Activated CD8-positive, alpha-beta memory T cell treated with anti-CD3 and anti-CD28 coated beads, Interleukin-2, amount 10 ng/mL, durations not matched to agents 7 days and 5 days (primary cell): ENCODE measurements at places on chromosomes 7 and 10. TPM values are rescaled to one million over a fixed set of nuclear protein-coding genes. Genes with fewer than 3 reads are reported as not detected.

CPA4 gene
- total RNA-seq = not detected

- peaks cover 69% of the 10 kb centered on the region for H3K27me3 ChIP-seq
- no peak for DNase-seq
- H3K27ac ChIP-seq = no peak overlapping the region
- H3K4me1 ChIP-seq = peaks cover 6% of the 10 kb centered on the region
- H3K4me3 ChIP-seq = peak overlapping the region; percentile 37
- no peaks in the 10 kb centered on the region for H3K36me3 ChIP-seq
Observed at GRCh38 chr7:3301831-3302618, 973 bp downstream of the SDK1 start.

LMOD2 gene
- total RNA-seq = not detected

GRCh38 chr7:917255-918117 lies 37.0 kb downstream of the ADAP1 start:
- H3K36me3 ChIP-seq = peaks cover 1% of the 10 kb centered on the region
- H3K27me3 ChIP-seq = peaks cover 7% of the 10 kb centered on the region
- no peak overlapping the region for H3K27ac ChIP-seq
- DNase-seq = no peak

GRCh38 chr7:150404172-150404804 lies 25.2 kb downstream of the ZNF775 start:
- peak overlapping the region; percentile 88 for H3K27ac ChIP-seq
- peaks cover 12% of the 10 kb centered on the region for H3K36me3 ChIP-seq

DNA sequence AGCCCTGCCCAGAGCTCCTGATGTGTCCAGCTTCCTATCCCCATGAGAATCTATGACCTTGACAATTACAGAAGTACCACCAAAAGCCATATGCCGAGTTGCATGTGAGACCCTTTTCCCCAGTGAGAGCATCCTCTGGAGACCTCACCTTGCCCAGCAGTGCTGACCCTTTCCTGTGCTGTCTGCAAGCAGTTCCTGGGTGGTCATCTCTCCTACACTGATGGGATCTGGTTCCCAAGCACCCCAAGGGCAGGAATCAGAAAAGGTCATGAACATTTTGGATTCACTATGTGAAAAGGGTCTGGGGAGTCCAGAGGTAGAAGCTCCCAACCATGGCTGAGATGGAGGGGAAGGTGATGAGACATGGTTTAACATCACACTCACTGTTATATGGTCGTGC lies 18.2 kb downstream of the SFTPD start:
- DNase-seq = no peak
- peaks cover 41% of the 10 kb centered on the region for H3K27me3 ChIP-seq
- no peak overlapping the region for H3K4me3 ChIP-seq
- H3K27ac ChIP-seq = no peak overlapping the region
- H3K4me1 ChIP-seq = no peaks in the 10 kb centered on the region
- H3K36me3 ChIP-seq = no peaks in the 10 kb centered on the region

DNA sequence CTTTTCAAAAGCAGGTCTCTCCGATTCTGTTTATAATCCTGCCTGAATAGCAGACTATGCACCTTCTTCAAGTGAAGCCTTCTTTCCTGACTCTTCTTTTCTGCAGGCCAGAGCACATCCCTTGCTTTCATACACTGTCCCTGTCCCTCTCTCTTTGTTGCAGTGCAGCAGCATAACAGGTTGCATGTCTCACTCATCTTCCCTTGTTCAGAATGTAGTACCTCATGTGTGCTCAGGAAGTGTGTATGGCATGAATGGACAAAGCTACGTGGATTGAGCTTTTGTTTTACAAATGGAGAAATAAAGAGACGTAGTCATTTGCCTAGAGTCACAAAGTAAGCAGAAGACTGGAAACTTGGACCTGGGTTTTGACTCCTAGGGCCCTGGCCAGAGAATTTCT lies 68.0 kb downstream of the PTPRZ1 start:
- no peaks in the 10 kb centered on the region for H3K27me3 ChIP-seq
- no peak for DNase-seq
- no peak overlapping the region for H3K27ac ChIP-seq
- H3K4me3 ChIP-seq = no peak overlapping the region
- H3K4me1 ChIP-seq = no peaks in the 10 kb centered on the region

GRCh38 chr10:132684164-132684891 lies 101.6 kb downstream of the NKX6-2 start:
- no peaks in the 10 kb centered on the region for H3K36me3 ChIP-seq
- H3K4me3 ChIP-seq = no peak overlapping the region
- peaks cover 15% of the 10 kb centered on the region for H3K4me1 ChIP-seq
- no peaks in the 10 kb centered on the region for H3K27me3 ChIP-seq
- H3K27ac ChIP-seq = no peak overlapping the region

DNA sequence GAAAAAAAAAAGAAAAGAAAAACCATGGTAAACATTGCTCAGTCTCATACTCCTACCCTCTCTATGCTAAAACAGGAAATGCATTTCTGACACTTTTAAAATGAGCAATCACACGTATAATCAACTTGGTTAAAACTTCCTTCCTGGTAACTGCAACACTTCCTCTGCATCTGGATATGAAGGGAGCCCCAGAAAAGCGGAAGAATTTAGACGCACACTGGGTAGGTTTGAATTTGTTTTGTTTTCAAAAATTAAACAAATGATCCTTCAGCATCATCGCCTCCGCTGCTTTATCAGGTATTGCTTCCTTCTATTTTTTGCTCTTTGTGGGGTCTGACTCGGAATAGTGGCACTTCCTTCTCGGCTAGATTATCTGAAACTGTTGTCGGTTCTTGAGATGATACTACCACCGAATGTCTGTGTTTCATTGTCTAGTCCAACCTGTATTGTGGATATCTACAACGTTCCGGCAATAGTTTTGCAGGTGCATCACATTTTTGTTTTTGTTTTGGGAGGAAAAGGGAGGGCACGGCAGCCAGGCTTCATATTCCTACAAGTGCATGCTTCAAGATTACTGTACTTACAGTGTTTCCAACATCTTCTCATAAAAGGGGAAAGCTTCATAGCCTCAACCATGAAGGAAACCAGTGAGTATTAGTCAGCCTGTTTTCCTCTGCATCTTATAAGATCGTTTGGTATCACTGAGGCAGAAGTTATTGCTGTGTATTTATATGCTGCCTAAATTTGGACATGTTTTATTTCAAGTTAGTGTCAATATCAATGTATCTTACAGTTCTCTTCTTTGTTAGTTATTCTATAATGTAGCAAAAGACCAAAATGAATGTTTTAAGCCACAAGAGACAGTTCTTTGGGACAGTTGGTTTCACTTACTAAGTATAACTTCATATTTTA lies at the start of gene PIK3CG:
PIK3CG (plus strand) TSS at position 153 of the 912 bp plus-strand sequence. CDS start 2,280 bp downstream, outside the sequence.
- H3K4me3 ChIP-seq = peak within 1 kb of the TSS; percentile 91
- peak within 1 kb of the TSS; percentile 86 for H3K27ac ChIP-seq
- H3K36me3 ChIP-seq = peaks cover 40% of the 10 kb centered on the region
- H3K27me3 ChIP-seq = no peaks in the 10 kb centered on the region

CCDC201 gene
- not detected for total RNA-seq

DNA sequence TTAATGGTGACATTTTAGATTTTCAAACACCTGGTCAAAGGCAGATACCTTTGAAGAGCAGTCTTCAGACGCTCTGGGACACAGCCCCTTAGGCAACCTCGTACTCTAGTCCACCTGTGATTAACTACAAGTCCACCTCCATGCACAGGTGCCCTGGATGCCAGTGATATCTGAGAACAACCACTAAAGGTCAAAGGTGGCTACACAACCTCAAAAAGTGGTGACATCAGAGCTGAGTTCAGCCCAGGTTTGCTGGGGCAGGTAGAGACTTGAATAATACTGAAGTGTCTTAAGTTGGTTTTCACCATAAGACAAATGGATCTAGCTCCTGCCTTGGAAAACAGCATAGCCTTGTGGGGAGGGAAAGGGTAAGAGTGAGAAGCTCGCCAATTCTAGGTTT lies 143.4 kb upstream of the ADO start:
- DNase-seq = no peak
- H3K27me3 ChIP-seq = peaks cover 7% of the 10 kb centered on the region
- H3K36me3 ChIP-seq = peaks cover 2% of the 10 kb centered on the region
- no peaks in the 10 kb centered on the region for H3K4me1 ChIP-seq
- H3K27ac ChIP-seq = no peak overlapping the region

PNLIPRP3 gene
- total RNA-seq = not detected

DNA sequence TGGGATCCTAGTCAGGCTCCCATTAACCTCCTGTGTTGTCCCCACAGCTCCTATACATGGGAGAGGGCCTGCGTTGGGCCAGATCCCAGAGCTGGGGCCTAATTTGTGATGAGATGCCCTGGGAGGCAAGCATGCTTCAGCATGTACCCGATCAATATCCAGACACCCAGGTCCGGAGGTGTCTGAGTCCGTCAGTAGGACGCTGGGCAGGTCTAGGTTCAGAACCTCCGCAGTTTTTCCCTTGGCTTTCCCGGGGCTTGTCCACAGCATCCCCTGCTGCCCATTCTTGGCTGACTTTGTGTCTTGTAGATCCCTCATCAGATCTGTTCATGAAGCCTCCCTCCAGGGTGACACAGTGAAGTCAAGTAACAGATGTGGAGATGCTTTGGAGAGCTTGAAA lies 32.7 kb upstream of the RBAK start:
- H3K27me3 ChIP-seq = no peaks in the 10 kb centered on the region
- DNase-seq = no peak
- no peak overlapping the region for H3K4me3 ChIP-seq
- H3K4me1 ChIP-seq = no peaks in the 10 kb centered on the region
- H3K36me3 ChIP-seq = peaks cover 15% of the 10 kb centered on the region
- H3K27ac ChIP-seq = no peak overlapping the region

HYAL4 gene
- not detected for total RNA-seq

GRCh38 chr7:65342723-65343629 lies 30.7 kb upstream of the ZNF92 start:
- H3K27me3 ChIP-seq = peaks cover 6% of the 10 kb centered on the region
- H3K4me3 ChIP-seq = no peak overlapping the region
- H3K27ac ChIP-seq = no peak overlapping the region
- DNase-seq = no peak
- no peaks in the 10 kb centered on the region for H3K36me3 ChIP-seq

GET4 gene
- total RNA-seq = 39.2 TPM

CRHR2 gene
- not detected for total RNA-seq

DNA sequence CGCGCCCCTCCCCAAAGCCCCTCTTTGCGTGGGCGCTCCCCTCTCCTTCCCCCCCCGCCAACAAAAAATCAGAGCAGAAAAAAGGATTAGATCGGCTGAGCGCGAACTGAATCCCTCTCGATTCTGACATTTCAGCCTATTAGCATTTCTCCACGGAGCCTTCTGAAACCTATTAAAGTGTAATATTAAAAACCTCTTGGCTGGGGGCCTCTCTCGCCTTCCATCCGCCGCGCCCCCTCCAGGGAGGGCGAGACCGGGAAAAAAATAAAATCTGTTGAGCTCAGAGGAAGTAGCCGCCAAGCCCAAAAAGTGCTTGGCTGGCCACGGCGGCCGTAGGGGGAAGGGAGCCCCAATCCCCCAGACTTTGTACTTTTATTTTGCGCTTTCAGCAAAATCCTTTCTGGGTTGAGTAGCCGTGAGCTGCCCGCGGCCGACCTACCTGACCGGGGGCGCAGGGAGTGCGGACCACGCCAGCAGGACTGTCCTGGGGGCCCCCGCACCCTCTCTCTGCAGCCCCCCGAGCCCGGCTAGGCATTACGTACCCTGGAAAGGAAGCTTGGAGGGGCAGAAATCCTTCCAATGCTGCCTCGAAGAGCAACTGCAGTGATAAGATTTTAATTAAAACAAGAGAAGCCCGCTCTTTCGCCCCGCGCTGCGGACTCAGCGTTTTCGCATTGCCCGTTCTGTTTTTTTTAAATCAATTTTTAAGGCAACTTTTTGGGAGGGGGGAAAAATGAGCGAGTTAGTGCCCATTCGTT lies 1.3 kb upstream of the TNRC18 start:
- H3K4me3 ChIP-seq = peak overlapping the region; percentile 58
- no peak for DNase-seq
- peak overlapping the region; percentile 32 for H3K27ac ChIP-seq
- H3K36me3 ChIP-seq = no peaks in the 10 kb centered on the region
- peaks cover 32% of the 10 kb centered on the region for H3K4me1 ChIP-seq

DNA sequence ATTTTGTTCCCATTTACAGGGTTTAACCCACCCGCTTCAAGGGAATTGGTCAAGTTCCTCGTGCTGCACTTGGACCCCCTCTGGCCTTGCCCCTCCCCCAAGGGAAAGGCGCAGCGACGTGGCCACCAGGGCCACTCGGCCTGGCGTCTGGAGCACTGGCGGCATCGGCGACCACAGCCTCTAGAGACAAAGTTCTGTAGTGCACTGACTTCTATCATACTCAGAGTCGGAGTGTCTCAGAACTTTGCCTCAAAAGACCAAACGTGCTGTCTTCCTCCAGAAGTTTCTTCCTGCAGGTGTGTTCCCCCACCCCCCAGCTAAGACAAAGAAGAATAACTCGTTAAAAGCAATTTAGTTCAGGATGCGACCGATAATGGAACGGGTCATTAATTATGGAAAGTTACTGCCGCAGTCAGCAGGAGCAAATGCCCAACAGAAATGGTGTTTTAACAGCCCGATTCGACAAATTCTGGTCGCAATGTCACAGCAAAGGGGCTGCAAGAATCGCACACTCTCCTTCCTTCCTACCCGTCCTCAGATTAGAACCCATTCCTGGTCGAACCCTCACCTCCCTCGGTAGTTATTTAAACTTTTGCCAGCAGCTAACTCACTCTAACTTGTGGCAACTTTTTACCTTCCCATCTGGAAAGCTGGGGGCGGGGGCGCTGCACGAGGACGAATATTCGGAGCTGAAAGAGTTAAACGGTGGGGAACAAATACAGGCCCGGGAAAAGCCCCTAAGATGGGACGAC lies 202.1 kb upstream of the NFE2L3 start:
- H3K27ac ChIP-seq = no peak overlapping the region
- H3K27me3 ChIP-seq = peaks cover 30% of the 10 kb centered on the region
- H3K4me3 ChIP-seq = peak overlapping the region; percentile 77

DNA sequence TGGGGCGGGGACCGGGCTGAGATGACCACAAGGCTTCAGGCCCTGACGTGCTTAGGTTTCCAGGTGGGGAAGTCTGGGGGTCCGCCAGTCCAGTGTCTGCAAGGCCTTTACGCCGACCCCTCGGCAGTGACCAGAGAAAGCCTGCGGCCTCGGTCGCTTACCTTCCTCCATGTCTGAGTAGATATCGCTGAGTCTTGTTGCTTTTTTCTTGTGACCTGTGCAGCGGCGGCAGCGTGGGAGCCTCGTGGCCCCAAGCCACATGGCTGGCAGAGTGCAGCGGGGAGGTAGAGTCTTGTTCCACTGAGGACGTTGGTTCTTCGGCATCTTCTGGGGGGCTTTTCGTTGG lies 329 bp downstream of the NOLC1 start:
- H3K27ac ChIP-seq = peak overlapping the region; percentile 90
- peak; percentile 68 for DNase-seq
- H3K4me3 ChIP-seq = peak overlapping the region; percentile 96
- H3K4me1 ChIP-seq = peaks cover 50% of the 10 kb centered on the region
- H3K36me3 ChIP-seq = peaks cover 60% of the 10 kb centered on the region
- no peaks in the 10 kb centered on the region for H3K27me3 ChIP-seq

PNLIPRP2 gene
- total RNA-seq = not detected

GRCh38 chr7:47480576-47481538 lies 101.1 kb downstream of the TNS3 start:
- H3K27me3 ChIP-seq = no peaks in the 10 kb centered on the region
- H3K36me3 ChIP-seq = no peaks in the 10 kb centered on the region
- H3K27ac ChIP-seq = no peak overlapping the region
- no peaks in the 10 kb centered on the region for H3K4me1 ChIP-seq
- DNase-seq = no peak
- no peak overlapping the region for H3K4me3 ChIP-seq

GRCh38 chr10:132192076-132192975 lies 5.6 kb downstream of the DPYSL4 start:
- H3K27me3 ChIP-seq = peaks cover 20% of the 10 kb centered on the region
- H3K4me1 ChIP-seq = no peaks in the 10 kb centered on the region

FAM25A gene
- not detected for total RNA-seq

- peaks cover 76% of the 10 kb centered on the region for H3K27me3 ChIP-seq
- no peak overlapping the region for H3K4me3 ChIP-seq
- no peak for DNase-seq
Observed at GRCh38 chr10:30056767-30057355, 2.5 kb downstream of the JCAD start.
